ENCODE measurements at places on chromosomes 5 and 9. TPM values are rescaled to one million over a fixed set of nuclear protein-coding genes. Genes with fewer than 3 reads are reported as not detected.

The ADAMTS19 gene
- not detected for polyA plus RNA-seq

The INSYN2B gene
- polyA plus RNA-seq = 10.6 TPM

The LAMC3 gene
- not detected for polyA plus RNA-seq

The TRPM6 gene
- not detected for polyA plus RNA-seq

The TEK gene
- polyA plus RNA-seq = 4.3 TPM

The IFNB1 gene
- not detected for polyA plus RNA-seq

The LHX6 gene
- polyA plus RNA-seq = not detected

The SPEF2 gene
- polyA plus RNA-seq = 4.6 TPM
